Endothelial cell (in vitro differentiated cells): ENCODE measurements at places on chromosomes 5 and 9.

GRCh38 chr9:88641456-88642240 lies 106.7 kb downstream of the NXNL2 start:
- DNase-seq, result no peak

DNA sequence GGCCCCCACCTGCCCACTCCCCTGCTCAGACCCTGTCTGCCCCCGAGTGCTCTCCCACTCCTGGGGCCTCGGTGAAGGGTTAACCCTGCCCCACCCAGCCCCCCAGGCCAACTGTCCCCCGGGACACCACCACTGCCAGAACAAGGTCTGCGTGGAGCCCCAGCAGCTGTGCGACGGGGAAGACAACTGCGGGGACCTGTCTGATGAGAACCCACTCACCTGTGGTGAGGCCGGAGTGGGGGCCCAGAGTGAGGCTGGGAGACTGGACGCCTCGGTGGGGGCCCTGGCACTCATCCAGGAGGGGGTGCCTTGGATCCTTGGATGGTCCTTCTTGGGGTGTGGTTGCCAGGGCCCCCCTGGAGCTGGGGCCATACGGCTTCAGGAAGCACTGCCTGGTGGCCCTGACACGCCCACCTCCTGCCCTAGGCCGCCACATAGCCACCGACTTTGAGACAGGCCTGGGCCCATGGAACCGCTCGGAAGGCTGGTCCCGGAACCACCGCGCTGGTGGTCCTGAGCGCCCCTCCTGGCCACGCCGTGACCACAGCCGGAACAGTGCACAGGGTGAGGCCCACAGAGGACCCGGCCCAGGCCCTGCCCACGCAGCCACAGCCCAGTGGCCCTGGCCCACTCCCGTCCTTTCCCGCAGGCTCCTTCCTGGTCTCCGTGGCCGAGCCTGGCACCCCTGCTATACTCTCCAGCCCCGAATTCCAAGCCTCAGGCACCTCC lies 2.1 kb downstream of the MAMDC4 start:
- no peak for DNase-seq

DNA sequence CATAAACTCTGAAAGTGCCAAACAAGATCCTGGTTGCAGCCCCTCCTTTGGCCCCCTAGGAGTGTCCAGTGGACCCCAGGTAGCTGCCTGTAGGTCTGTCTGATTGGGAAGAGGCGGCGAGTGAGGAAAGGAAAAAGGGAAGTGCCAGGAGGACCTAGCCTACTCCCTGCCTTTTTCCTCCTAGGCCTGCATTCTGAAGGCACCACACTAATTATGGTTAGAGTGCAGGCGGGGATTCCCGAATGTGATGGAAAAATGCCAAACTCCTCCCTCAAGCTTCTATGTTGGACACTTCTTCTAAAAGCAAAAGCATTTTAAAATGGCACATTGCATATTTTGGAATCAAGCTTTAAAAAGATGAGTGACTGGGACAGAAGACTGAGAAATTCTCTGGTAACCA lies 83.2 kb upstream of the SMIM15 start:
- no peak for DNase-seq

- DNase-seq, result no peak
Observed at GRCh38 chr5:157331807-157332206, 65.9 kb downstream of the CYFIP2 start.

DNA sequence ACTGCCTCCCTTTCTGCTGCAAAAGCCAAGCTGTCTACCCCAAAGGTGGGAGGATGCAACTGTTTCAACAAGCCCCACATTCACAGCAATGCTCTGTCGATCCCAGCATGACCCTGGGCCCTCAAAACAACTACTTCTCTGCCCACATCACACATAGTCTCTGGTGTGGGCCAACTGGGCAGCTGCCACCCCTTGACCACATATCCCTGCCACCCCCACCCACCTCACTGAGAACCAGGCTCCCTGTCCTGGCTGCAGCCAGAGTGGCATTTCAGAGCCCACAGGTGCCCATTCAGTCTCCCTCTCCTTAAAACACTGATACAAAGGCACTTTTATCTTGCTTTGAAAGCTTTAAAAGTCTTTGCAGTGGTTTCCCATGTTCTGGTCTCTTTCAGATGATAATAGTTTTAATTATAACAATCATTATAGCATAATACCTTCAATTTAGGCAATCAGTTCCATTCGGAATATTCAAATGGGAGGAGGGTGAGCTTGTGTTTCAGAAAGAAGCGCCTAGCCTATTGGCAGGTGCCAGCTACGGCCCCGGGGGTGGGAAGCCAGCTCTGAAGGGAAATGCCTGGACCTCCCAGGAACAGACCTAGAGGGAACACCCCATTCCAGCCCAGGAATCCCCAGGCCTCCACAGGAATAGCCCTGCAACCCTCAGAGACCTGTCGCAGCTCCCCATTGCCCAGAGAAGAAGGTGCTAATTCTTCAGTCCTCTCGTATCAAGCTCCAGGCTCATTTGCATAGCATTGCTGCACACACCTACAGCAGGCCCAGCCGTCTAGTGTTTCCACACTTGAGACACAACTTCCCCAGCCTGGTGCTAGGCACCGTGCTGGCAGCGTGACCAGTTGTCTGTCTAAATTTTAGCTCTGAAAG lies 90.8 kb downstream of the C5orf15 start:
- no peak for DNase-seq

DNA sequence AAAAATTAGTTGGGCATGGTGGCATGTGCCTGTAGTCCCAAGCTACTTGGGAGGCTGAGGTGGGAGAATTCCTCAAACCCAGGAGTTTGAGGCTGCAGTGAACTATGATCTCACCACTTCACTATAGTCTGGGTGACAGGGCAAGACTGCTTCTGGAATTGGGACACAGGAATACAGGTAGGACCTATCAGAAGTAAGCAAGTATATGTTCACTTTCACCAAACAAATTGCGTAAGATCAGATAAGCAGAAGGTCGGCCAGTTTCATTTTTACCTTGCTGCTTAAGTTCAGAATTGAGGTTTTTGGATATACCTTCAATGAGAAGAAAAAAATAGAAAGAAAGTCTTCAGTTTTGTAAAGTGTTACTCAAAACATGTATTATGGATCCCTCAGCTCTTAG lies 171.7 kb downstream of the MAT2B start:
- DNase-seq, result no peak

DNA sequence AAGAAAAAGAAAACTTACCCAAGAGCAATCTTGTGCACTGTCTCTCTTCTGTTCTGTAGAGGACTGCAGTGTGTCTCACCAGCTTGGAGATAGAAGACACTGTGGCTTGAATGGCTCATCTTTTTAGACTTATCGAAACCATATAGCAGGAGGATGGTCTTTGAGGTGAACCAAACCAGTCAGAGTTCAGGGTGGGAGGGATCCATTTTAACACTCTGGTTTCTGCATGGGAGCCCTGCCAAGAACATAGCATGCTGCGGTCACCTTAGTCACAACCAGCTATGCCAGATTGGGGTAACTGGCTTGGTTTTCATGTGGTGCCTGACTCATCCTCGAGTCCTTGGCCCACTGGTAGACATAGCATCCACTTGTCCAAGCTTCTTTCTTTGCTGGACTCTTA lies 135.1 kb downstream of the PAPPA start:
- DNase-seq, result no peak

GRCh38 chr9:87107072-87107471 lies 159.8 kb upstream of the GAS1 start:
- no peak for DNase-seq

DNA sequence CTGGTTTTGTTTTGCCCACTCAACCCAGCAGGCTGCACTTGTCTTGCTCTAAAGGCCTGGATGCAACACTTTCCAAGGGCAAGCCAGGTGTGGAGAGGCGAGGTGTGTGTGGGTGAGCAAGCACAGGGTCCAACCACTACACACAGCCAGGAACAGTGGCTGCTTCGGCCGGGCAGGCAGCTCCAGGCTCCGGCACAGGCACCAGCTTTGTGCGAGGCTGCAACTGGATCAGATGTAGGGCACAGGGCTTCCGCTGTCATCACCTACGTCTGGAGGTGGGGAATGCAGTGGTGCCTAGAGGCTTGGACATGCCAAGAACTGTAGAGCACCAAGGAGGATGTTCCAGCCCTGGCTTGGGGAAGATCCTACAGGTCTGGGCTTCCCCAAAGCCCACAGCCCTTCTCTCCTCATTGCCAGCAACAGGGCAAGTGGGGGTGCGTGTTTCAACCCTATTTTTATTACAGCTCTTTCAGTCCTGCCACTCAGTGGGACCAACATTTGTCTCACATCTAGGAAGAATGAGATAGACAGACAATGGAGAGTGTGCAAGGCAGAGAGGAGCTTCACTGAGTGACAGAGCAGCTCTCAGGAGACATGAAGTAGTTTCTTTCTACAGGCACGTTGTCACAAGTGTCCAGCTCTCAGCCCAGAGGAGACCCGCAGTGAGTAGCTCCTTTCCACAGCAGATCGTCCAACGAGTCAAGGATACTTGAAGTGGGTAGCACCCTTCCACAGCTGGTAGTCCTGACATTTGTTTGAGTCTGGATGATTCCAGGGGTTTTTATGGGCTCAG lies 622.2 kb downstream of the CDH9 start:
- DNase-seq, result no peak

- no peak for DNase-seq
Observed at GRCh38 chr9:128025736-128026135, 41.4 kb downstream of the NAIF1 start.

DNA sequence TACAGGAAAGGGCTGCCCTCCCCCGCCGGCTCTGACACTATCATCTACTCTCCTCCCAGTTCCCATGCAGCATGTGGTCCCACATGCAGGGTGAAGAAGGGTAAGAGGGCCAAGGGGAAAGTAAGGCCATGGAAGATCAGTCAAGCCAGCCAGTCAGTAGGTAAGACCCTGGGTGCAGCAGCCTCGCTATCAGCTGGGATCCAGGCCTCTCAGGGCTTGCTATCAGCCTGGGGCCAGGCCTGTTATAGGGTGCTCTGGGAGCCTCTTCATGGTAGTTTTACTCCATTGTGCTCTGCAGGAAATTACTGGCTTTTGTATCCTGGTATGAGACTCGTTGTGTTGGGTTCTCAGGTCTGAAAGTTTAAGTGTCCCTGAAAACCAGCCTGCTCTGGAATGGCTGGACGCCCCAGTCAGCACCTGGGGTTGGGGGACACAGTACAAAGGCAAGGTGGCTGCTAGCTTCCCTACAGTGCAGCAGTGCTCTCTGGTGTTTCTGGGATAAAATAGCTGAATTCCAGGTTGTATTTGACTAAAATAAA lies 21.4 kb downstream of the SLC22A4 start:
- DNase-seq, result no peak

- no peak for DNase-seq
Observed at GRCh38 chr9:37719526-37719925, 34.1 kb upstream of the TRMT10B start.

- DNase-seq, result no peak
Observed at GRCh38 chr5:173642191-173642816, 25.9 kb upstream of the BOD1 start.

DNA sequence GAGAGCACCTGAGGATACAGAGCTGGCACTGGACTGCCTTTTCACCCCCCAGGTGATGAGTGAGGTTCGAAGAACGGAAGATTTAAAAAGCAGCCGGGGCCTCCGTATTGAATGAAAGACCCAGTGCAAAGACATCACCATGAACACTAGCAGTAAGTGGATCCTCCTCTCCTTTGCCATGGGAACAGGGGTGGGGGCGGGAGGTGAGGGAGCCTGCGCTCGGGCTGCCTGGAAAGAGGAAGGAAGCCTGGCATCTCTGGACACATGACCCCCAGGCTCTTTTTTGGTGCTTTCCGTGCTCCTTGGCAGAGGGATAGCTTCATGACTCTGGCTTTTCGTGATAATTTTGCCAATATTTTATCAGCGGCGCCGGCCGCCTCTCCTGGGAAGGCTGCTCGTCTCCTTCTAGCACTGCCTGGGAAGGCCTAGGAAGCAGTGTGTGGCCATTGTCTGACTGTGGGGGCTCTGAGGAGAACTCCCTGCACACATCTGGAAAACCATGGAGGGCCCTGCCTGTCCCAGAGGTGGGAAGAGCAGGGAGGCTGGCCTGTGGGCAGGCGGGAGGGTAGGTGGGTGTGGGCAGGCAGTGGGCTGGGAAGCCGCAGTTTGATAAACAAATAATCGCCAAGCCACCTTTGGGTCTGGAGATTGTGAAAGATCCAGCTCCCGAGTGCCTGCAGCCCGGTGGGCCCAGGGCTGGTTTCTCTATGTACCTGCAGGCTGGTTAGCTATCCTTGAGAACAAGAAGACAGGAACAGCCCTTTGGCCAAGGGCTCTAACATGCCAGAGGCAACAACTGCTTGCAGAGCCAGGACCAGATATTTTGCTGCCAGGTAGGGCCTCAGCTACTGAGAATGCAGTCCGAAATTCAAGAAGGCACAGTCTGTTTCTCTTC lies 911 bp downstream of the ABLIM3 start:
- DNase-seq, result no peak

DNA sequence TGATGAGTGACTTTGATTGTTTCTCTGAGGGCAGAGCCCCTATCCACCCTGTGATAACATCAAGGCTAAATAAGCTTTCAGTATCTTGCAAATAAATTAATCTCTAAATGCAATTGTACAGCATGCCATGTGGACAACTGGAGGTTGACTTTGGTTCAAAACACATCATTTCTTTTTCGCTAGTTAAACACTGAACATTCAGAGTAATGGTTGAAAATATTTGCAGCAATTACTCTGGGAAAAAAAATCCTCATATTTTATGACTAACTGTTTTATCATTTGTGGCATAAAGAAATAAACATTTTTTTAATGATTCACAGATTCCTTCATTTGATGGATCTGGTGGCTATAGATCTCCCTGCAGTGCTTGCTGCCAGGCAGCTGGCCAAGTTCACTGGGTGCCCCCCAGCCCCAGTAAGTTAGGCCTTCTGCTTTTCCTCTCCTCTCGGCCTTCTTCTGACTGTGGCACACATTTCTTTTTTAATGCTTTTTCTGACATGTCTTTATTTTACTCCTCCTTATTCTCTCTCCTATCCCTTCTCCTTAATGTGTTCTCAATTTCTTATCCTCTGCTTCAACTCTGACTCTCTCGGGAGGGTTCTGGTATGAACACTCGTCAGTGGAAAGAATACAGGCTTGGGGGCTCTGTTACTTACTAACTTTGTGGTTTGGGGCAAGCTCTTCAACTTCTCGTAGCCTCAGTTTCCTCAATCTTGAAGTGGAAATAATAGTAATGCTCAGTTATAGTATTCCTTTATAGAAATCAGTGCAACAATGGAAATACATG lies 69.6 kb downstream of the ADAMTSL1 start:
- DNase-seq, result no peak

- DNase-seq, result no peak
Observed at GRCh38 chr5:19169426-19169825, 818.6 kb downstream of the CDH18 start.

DNA sequence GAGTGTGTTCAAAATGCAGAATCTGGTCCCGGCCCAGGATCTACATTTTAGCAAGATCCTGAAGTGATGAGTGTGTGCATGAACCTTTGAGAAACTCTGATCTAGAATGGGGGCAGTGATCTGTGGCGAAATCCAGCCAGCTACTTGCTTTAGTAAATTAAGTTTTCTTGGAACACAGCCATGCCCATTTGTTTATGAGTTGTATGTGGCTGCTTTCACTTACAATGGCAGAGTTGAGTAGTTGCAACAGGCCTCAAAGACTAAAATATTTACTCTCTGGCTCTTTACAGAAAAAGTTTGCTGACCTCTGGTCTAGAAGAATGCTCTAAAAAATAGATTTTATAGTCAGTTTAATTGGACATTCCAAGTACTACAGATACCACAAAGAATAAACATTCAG lies 588.3 kb downstream of the BNC2 start:
- no peak for DNase-seq

GRCh38 chr9:111076042-111076441 lies 37.8 kb upstream of the LPAR1 start:
- DNase-seq, result no peak
